Left ventricle myocardium inferior (tissue), 1 donor: ENCODE measurements at places on chromosomes 2 and 18.

GRCh38 chr2:75500633-75501032, 60.1 kb downstream of the EVA1A start:
- no peak for DNase-seq

DNA sequence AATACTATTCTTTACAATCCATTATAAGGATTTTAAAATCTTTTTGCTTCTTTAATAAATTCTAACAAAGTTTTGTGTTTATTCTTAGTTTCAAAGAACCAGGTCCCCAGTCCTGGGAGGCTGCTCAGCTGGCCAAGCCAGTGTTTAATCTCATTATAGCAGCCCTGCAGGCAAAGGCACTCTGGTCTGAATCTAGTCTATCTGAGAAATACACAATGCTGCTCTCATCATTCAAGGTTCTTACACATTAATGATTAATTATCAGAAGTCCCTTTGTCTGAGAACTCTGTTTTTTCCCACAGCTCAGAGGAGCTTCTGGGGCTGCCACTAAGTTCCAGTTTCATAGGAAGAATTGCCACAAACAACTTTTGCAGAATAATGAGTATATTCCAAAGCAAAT, 27.7 kb downstream of the KCTD18 start:
- no peak for DNase-seq

DNA sequence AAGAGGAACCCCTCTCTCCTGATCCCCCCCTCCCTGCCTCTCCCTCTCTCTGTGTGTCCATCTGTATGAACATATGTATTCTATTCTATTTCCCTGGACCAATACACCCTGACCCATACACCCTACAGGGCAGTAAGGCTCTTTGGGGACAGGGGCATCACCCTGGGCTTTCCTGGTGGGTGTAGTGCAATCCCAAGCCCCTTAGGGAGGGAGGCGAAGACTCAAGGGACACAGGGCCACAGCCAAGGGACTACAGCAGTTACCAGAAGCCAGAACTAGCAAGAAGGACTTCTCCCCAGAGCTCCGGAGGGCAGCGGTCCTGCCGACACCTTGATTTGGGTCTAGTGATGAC, 214.2 kb upstream of the RAB6C start:
- no peak for DNase-seq

DNA sequence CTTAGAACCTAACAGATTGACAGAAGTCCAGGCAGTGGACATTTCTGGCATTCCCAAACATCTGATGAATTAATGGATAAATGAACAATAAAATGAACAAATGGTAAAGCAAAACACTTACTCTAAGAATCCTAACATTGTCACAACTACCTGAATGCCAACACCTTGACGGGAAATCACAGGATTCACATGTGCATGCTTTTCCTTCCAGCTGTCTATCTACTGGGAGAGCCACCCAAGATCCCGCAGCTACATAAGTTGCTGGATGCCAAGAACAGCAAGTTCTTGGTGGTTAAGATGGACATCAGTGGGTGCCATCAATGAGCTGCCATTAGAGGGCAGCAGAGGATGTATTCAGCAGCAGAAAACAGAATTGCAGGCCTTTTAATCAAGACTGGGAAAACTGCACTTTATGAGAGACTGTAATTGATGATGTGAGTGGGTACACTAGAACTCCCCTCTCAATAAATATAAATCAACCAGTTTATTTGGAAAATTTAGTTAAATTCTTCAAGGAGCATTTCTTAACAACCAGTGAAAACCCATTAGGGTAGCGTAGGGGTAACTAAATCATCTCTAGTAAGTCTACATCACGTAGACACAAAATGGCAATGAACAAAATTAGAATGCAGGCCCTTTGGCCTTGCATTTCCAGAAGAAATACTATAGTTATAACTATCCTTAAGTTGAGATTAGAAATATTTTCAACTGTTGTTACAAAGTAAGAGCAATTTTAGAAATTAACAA, 45.6 kb downstream of the SESTD1 start:
- DNase-seq, result peak; percentile 54

- no peak for DNase-seq
Observed at GRCh38 chr2:119174216-119174992, 15.9 kb upstream of the C1QL2 start.
